Hematopoietic multipotent progenitor cell treated with erythropoietin and hydrocortisone succinate and interleukin-3 and kit ligand, for 6 days (in vitro differentiated cells): ENCODE measurements at places on chromosomes 5 and 9.

- no peak for DNase-seq
These were observed 407.4 kb upstream of the TLE4 start for GRCh38 chr9:79164406-79164805.

GRCh38 chr9:93857528-93857927 lies 97.6 kb downstream of the BARX1 start:
- no peak for DNase-seq

DNA sequence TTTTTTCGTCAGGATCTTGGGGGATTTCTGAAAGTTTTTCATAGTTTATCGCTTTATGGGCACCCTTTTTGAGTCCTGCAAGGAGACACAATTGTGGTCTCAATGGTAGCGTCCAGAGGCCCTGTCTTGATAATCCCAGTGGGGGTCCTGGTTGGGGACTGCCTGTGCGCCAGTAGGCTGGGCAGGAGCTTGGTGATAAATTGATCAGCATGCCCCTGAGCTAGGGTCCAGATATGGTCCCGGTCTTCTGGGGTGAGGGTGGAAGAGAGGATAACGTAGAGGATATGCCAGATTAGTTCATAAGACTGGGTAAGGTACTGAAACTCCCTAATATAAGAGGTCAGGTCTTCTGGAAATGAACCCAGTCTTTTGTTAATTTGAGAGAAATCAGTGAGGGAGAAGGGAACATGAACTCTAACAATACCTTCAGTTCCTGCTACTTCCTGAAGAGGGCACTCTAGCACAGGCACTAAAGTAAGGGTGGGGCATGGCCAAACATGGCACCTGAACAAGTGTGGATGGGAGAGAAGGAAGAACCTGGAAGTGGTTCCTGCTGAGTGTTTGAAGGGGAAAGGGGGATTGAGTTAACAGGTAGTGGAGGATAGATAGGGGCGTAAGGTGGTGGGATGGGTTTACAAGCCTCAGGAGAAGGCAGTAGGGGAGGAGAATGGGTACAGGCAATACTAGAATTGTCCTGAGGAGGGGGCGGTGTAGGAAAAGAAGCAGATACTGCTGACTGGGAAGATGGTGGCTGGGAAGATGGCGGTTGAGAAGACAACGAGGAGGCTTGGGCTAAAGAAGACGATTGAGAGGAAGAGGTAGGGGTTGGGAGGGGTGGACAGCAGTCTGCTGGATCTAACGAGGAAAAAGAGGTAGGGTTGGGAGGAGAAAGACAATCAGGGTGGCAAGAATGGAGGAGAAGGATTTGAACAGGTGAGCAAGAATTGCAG lies 33.8 kb upstream of the ANXA2R start:
- DNase-seq = peak; percentile 83

GRCh38 chr5:42927730-42928129 lies 112.4 kb downstream of the ANXA2R start:
- no peak for DNase-seq

GRCh38 chr5:45737153-45737552 lies 41.0 kb upstream of the HCN1 start:
- no peak for DNase-seq

DNA sequence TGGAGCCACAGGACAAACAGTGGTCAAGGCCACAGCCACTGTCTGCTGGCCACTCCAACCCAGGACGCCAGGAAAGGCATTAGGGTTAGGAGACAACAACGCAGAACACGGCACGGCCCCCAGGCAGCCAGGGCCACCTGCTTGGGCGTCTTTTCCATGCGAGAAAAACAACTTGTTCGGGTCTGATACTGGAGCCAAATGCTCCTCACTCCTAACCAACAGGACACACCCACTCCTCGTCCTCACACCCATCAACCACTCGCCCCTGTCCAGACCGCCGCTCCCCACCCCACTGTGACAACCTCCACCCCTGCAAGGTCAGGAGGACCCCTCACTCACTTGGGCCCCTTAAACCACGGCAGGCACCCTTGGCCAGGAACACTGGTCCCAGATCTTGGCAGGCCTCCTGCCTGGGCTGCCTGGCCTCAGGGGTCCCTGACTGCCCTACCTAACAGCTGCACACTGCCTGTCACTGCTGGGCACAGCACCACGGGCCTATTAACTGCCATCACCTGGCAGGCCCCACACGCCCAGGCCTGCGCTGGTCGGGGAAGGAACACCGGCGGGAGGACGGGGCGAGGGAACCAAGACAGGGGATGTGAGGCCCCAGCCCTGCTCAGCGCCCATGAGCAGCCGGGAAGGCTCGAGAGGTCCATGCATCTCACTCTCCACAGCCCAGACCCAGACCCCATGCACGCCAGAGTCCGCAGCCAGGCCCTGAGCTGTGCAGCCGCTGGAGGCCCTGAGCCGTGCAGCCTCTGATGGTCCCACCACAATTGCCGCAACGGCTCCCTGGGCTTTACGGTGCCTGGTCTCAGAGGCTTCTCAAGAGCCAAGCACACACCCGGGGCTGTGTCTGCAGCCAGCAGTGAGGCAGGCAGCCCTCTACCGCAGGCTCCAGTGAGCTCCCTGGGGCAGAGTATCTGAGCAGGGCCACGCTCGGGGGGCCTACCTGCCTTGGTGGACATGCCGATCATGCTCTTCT lies 13.8 kb downstream of the CLPTM1L start:
- DNase-seq = no peak

DNA sequence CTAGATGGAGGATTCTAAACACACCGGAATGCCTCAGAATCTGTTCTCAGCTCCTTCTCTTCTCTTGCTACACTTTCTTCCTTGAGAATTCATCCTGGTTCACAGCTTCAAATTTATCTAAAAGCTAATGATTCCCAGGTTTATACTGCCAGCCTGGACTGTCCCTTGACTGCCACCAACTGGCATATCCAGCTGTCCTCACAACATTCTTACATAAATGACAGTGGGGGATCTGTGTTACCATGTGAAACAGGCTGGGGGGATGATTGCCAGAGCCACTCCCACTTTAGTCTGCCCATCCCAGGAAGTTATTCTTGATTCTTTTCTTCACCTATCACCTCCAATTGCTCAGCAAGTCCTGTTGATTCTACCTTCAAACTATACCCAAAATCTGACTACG lies 27.2 kb upstream of the ZFR start:
- peak; percentile 13 for DNase-seq

- DNase-seq = no peak
These were observed 971.3 kb upstream of the CDH18 start for GRCh38 chr5:20959347-20959746.

GRCh38 chr9:27304521-27304920 lies 7.6 kb upstream of the EQTN start:
- no peak for DNase-seq

DNA sequence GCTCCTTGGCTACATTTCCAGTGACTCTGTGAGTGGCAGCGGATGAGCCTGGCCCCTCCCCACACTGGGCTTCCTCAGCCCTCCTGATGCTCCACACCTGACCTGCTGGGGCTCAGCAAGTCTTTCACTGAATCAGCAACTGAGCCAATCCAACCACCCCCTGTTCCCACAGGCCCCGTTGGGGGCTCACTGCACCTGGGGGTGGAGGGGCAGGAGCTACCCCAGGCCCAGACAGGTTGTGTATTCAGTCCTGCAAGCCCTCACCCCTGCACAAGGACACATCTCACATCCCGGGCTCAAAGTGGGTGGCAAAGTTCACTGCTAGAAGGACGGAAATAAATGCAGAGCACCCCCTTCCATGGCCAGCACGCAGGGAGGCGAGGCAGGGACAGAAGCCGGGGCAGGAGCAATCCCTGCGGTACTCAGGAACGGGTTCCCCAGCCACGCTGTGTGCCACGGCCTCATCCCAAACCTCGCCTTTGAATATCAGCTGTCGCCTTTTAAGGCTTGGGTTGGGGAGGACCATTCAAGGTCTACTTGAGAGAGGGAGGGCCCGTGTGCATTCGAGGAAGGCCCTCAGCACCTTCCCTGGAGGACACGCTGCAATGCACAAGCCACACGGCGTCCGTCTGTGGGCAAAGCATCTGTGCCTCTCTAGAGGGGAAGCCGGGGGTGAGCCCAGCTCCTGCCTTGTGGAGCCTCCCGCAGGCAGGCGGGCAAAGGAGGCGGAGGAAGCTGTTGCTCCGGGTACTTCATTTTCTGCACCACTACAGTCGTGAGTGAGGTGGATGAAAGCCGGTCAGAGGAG lies 75.0 kb upstream of the SARDH start:
- DNase-seq = no peak

DNA sequence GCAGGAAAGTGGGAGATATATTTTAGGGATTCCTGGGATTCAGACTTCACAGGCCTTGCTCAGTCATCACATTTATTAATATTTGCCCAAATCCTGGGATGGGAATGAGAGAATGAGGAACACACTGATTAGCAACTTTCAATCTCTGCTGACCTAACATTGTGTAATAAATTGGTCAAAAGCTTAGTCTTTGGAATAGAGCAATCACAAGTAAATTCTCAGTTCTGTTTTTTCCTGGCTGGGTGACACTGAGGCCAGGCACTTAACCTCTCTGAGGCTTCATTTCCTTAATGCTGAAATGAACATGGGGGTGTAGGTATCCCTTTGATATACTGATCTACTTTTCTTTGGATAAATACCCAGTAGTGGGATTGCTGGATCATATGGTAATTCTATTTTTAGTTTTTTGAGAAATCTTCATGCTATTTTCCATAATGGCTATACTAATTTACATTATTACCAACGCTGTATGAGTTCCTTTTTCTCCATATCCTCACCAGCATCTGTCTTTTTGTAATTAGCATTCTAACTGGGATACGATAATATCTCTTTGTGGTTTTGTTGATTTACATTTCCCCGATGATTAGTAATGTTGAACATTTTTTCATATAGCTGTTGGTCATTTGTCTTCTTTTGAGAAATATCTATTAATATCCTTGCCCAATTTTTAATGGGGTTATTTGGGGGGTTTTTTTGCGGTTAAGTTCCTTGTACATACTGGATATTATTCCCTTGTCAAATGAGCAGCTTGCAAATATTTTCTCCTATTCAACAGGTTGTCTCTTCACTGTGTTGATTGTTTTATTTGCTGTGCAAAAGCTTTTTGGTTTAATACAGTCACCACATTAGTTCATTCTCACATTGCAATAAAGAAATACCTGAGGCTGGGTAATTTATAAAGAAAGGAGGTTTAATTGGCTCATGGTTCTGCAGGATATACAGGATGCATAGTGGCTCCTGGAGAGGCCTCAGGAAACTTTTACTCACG lies 36.8 kb upstream of the NIPBL start:
- DNase-seq = peak; percentile 35
